ENCODE measurements at places on chromosomes 4 and X.

DNA sequence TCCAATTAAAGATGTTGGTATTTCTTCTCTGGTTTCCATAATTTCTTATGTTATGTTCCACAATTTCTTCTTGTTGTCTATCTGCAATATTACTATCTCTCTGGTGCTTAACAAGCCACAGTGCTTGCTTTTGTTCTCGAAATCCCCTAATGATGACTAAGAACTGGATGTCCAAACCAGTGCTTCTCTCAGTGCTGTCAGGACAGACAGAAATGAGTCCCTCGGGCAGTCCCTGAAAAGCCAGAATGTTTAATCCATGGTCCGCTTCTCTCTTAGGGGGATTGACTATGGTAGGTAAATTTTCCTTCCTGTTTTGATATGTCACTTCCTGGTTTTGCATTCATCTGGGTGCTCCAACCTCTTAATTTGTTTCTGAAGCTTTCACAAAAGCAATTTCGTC is 321.6 kb upstream of the PCDH10 start:
- no peak for DNase-seq

DNA sequence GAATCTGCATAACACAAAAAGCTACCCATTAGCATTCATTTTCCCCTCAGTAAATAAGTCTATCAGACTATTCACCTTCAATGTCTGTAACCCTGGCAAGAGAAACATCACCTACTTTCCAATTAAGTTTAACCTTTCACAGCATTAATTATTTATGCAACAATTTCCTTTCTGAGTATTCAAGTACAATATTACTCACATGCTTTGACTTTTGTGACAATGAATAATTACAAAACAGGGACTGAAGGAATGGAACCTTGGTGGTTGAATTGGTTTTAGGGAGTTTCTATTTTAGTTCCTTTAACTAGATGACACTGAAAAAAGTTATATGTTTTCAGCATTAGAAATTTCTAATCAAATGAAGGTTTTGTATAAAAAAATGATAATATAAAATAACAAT is 932.3 kb upstream of the EPHA5 start:
- no peak for DNase-seq

- no peak for DNase-seq
These were observed 111.4 kb downstream of the TSPAN5 start for GRCh38 chr4:98546910-98547594.

DNA sequence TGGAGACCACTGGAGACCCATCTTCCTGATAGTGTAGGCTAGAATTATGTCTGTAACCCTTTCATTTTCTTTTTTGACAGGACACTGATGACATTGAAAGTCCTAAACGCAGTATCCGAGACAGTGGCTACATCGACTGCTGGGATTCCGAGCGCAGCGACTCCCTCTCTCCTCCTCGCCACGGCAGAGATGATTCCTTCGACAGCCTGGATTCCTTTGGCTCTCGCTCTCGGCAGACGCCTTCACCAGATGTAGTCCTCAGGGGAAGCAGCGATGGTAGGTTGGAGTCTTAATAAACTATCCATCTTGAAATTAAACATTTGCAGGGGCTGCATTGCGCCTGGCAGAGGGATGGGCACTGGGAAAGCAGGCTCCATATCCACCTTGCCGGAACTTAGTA is 75.4 kb downstream of the LIMCH1 start:
- no peak for DNase-seq

DNA sequence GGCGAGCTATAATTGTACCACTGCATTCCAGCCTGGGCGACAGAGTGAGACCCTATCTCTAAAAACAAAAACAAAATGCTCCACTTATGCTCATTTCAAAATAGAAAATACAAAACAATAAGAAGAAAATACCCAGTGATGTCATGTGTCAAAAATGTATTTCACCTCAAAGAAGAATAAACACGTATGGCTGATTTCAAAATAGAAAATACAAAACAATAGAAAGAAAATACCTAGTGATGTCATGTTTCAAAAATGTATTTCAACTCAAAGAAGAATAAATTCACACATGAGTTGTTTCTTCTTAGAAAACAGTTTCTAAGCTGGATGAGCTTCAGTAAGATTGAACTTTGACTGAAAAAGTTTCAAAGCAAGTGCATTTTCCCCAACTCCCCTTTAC is 20.3 kb upstream of the PDCL2 start:
- no peak for DNase-seq

- no peak for DNase-seq
These were observed 1.2 kb upstream of the SLC7A11 start for GRCh38 chr4:138243369-138243768.

DNA sequence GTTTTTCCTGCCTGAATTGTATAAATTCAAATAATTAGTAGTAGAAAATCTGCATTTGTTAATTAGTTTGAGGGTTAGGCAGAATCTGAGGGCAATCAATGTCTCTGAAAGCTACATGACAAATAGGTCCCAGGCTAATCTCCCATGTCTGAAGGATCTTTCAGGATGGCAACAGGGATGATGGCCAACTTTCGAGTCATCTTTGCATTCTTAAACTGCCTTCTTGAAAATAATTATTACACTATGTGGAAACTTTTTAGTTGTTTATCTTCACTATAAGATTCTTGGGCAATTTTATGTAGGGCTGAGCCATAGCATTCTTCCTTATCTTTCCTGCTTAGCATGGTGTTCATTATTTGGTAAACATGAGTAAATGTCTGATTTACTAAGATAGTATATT is 490.3 kb upstream of the EPHA5 start:
- DNase-seq = no peak

- no peak for DNase-seq
These were observed at the start of gene CC2D2A for GRCh38 chr4:15469402-15470127. Gene CC2D2A (plus strand): TSS chr4:15469882. CDS start chr4:15475933, 6,051 bp downstream.

- DNase-seq = no peak
These were observed 43.1 kb downstream of the CXXC4 start for GRCh38 chr4:104451573-104451972.

DNA sequence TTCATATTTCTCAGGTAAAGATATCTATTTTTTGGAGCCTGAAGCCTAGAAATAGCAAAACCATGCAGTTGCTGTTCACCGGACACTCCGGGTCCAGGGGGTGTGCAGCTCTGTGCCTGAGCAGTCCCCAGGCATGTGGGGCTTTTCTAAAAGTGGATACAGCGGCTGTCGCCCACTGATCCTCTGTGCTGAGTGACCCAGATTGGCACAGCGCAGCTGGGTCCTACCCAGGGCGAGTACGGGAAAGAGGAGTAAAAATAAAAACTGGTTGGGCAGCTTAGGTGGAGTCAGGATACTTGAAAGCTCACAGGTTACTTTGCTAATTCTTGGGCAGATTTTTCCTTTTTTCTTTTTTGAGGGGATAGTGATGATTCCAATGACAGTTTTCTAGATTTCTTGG is 118.8 kb downstream of the UCHL1 start:
- DNase-seq = no peak

- DNase-seq = no peak
These were observed 224.2 kb downstream of the STIM2 start for GRCh38 chr4:27084685-27085361.

GRCh38 chrX:108875548-108875947 is 139.2 kb upstream of the IRS4 start:
- no peak for DNase-seq

- no peak for DNase-seq
These were observed 53.9 kb downstream of the PAPSS1 start for GRCh38 chr4:107666134-107666533.

GRCh38 chr4:53141308-53141707 is 224.6 kb downstream of the SCFD2 start:
- DNase-seq = no peak

Measured in activated CD4-positive, alpha-beta T cell treated with anti-CD3 and anti-CD28 coated beads, Interleukin-2, amount 10 ng/mL, durations not matched to agents 7 days and 5 days (primary cell).